GM12878 (cell line): ENCODE measurements at places on chromosomes 6 and 20.

DNA sequence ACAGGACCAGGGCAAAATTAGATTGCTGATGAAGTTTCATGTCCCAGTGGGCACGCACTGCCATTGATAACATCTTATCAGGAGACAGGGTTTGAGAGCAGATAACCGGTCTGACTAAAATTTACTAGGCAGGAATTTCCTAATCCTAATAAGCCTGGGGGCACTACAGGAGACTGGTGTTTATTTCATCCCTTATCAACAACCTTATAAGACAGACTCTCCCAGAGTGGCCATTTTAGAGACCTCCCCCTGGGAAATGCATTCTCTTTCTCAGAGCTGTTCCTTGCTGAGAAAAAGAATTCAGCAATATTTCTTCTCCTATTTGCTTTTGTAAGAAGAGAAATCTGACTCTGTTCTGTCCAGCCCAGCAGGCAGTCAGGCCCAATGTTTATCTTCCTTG lies 423.4 kb upstream of the IMPG1 start:
- DNase-seq, result no peak

GRCh38 chr20:17613328-17614175 lies 43.7 kb downstream of the DSTN start:
- no peak for DNase-seq

DNA sequence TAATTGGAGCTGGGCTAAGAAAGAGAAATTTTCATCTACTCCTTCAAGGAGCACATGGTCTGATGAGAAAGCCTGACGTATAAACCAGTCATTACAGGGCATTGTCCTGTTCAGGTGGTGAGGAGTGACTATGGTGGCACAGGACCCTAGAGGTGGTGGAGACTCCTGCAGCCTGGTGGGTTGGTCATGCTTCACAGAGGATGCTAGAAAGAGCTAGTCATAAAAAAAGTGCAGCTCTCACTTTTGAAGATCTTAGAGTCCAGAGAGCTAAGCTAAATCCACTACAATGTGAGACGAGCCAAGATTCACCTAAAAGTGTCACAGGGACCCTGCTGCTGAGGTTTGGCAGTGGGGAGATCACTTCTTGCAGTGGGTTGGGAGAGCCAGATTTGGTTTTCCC lies 9.8 kb upstream of the ZNF831 start:
- DNase-seq, result no peak

DNA sequence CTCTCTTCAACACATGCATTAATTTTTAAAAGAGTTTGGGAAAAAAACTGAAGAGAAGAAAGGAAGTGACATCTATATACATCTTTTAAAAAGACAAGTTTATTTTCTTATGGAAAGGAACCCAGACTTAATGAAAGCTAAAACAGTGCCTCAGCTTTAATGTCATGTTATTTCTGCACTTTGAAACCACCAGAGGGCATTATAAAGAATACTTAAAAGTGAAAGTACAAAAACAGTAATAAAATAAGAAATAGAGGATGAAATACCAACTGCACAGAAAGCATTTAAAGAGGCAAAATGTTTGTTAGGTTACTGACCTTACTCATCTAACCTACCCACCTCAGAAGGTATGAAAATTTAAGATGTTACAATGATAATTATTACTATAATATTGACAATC lies 98.8 kb downstream of the HUS1B start:
- DNase-seq, result no peak

- no peak for DNase-seq
Measured at GRCh38 chr6:15550546-15551123, 112.2 kb downstream of the DTNBP1 start.

GRCh38 chr6:7378740-7379139 lies 10.8 kb downstream of the CAGE1 start:
- no peak for DNase-seq

DNA sequence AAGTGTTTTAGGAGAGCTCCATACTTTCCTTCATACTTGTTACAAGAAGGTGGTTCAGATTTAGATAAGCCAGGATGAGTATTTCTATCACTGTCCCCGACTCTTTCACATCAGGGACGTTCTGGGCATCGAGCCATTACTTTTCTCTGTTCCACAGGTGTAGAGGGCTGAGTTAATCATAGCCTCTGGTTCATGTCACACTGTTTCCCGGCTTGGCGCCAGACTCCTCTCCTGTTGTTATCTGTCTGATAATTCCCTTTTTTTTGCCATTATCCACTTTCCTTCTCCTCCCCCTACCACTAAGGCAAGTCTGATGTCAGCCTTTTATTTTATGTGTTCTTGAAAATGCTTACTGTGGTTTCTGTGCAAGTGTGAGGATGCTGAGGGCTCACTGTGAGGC lies 593.4 kb downstream of the UTRN start:
- no peak for DNase-seq

GRCh38 chr6:18513253-18513798 lies 126.2 kb downstream of the RNF144B start:
- no peak for DNase-seq

- no peak for DNase-seq
Measured at GRCh38 chr20:7996898-7997297, 22.7 kb downstream of the TMX4 start.

DNA sequence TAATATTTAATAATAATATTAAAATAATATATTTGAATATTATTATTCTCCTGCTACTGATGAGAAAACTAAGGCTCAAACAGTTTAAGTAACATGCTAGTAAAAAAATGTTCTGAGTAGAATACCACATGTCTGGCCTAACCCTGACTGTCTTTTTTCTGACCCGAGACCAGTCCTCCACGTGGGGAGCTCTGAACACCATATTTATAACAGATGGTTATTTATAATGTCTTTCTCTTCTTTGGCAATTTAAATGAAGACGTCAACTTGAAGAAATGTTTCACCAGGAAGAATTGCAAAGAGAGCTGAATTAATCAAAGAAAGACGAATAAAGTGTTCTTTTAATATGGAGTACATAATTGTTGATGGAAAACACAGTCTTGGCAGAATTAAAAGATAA lies 82.0 kb downstream of the SLC22A3 start:
- DNase-seq, result no peak
